ENCODE measurements at places on chromosomes 1 and 21.

GRCh38 chr21:37592496-37592895, 225.9 kb downstream of the DYRK1A start:
- no peak for DNase-seq

- peak; percentile 42 for DNase-seq
Observed at GRCh38 chr1:228802386-228803220, 67.3 kb downstream of the RHOU start.

GRCh38 chr1:30639881-30640452, 83.4 kb downstream of the MATN1 start:
- no peak for DNase-seq

GRCh38 chr1:225812488-225813213, 2.7 kb downstream of the EPHX1 start:
- DNase-seq = peak; percentile 34

GRCh38 chr1:233005156-233005555, 54.7 kb downstream of the NTPCR start:
- no peak for DNase-seq

- no peak for DNase-seq
Observed at GRCh38 chr1:59598120-59598440, 216.7 kb upstream of the HOOK1 start.

DNA sequence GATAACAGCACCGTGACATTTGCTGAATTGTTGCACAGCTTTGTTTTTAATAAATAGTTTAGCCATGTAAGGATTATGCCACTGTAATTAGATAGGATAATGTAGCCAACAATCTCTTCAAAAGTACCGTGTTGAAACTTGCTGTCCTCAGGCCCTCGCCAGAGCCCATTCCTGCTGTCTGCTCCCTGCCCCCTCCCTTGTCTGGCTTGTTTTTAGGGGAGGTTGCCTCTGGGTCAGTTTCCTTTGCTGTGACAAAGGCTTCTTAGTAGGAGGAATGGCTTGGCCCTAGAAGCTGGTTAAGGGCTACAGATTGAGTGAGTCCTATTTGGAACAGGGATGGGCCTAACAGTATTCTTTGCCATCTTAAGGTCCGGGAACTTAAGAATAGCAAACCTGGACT, 107.9 kb downstream of the LMO4 start:
- DNase-seq = no peak

DNA sequence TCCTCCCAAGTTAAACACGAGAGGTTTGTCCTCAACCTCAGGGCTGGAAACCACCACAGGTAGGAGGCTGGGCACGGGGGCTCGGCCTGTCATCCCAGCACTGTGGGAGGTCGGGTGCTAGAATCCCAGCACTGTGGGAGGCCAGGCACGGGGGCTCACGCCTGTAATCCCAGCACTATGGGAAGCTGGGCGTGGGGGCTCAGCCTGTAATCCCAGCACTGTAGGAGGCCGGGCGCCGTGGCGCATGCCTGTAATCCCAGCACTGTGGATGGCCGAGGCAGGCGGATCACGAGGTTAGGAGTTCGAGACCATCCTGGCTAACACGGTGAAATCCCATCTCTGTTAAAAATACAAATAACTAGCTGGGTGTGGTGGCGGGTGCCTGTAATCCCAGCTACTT, 6.7 kb upstream of the CDK11A start:
- DNase-seq = no peak

DNA sequence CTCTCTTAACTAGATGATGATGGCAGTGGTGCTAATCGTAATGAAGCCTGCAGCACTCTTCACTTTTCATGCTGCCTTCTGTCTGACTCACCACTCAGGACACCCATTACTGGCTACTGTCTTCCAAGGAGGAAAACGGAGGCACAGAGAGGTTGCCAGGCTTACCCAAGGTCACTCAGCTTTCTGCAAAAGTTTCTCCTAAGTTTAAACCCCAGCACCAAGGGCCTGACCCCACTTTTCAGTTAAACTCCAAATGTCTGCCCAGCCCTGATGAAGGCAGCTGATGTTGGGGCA, 78.1 kb upstream of the RUNX3 start:
- DNase-seq = no peak

DNA sequence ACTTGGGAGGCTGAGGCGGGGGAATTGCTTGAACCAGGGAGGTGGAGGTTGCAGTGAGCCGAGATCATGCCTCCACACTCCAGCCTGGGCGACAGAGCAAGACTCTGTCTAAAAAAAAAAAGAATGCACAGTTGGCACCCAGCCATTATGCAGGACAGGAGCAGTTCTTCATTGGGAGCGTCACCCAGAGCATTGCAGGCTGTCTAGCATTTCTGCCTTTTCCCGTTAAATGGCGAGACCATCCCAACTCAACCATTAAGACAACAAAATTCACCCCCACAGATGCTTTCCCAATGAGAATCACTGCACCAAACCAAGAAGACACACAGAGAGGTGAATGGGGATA, 105.8 kb downstream of the EDEM3 start:
- no peak for DNase-seq

DNA sequence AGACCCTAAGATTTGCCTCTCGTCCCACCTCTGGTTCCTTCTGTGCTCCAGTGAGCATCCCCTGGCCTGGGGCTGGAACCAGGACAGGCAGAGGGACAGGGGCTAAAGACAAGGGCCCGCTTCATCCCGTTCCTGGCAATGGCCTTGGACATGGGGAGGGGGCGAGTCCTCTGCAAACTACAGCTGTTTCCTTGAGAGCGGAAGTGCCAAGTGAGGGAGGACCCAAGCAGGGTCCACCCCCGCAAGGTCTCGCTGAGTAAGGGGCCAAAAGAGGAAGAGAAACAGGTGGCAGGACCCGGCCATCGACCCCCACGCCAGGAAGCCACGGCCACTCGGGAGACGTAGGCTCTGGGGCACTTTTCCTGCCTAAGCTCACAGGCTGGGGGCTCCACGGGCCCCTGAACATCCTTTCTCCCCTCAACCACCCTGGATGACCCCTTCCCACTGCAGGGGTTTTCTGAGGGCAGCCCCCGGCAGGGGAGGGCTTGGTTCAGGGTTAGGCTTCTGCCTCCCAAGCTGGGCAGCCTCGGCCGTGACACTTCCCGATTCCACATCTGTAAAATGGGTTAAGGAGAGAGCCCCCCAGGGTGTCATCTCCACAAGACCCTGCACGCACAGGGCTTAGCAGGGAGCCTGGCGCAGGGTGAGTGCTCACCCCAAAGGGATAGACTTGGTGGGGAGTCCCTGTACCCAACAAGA, 17.9 kb upstream of the PLEKHG5 start:
- DNase-seq = no peak

GRCh38 chr1:223844787-223845036, 1.0 kb downstream of the TP53BP2 start:
- no peak for DNase-seq

GRCh38 chr21:45329261-45330074, 41.8 kb upstream of the POFUT2 start:
- no peak for DNase-seq

- no peak for DNase-seq
Observed at GRCh38 chr1:41659903-41660302, 175.4 kb upstream of the EDN2 start.

GRCh38 chr1:166836733-166837132, 2.5 kb upstream of the POGK start:
- DNase-seq = no peak

- DNase-seq = no peak
Observed at GRCh38 chr1:29672416-29673227, 436.3 kb downstream of the PTPRU start.

GRCh38 chr1:167532964-167533824, 14.9 kb upstream of the CD247 start:
- no peak for DNase-seq

DNA sequence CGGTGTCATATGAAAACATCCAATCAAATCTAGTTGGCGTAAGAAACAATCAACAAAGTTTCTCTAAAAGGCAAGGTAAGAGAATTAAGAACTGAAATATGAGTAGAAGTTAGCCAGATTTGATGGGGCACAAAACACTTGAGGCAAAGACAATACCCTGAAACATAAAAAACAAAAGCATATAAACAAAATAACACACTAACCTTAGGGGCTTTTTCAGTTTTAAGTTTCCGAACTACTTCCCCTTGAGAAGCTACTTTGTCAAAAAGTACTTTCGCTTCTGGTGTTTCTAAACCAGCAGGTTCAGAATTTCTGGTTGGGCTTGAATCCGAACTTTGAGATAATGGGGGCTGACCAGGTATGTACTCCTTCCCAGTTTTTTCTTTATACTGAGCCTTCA, 57.9 kb downstream of the EPRS1 start:
- DNase-seq = no peak

DNA sequence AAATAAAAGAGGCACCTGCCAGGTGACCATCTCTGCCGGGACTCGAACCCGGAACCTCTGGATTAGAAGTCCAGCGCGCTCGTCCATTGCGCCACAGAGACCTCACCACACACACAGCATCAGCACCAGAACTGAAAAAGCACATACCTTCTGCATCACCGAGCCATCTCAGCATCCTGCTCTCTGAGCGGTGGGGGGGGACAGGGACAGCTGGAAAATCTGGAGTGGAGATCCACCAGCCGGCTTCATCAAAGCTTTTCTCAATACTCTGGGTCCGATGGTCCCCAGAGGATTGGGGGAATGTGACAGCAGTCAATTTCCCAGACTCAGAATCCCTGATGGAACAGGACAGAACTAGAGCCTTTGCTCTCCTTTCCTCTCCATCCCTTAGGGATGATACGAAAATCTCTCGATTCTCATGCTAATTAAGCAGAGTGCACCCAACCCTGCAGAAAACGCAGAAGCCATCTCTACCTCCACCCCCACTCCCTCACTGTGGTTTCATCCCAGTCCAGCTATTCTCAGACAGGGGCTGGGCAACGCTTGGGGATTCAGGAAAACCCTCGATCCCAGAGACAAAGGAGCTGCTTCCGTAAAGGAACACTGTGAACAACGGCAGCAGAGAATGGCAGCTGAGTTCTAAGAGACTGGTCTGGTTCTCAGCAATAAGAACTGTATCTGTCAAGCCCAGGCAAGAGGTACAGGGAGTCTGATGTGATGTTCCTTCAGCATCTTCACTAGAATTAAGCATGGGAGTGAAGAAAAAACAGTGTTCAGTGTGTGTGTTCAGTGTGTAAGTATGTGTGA, 29.6 kb upstream of the CADM3 start:
- peak; percentile 37 for DNase-seq

- DNase-seq = no peak
Observed at GRCh38 chr1:81583878-81584277, 216.9 kb upstream of the ADGRL2 start.

DNA sequence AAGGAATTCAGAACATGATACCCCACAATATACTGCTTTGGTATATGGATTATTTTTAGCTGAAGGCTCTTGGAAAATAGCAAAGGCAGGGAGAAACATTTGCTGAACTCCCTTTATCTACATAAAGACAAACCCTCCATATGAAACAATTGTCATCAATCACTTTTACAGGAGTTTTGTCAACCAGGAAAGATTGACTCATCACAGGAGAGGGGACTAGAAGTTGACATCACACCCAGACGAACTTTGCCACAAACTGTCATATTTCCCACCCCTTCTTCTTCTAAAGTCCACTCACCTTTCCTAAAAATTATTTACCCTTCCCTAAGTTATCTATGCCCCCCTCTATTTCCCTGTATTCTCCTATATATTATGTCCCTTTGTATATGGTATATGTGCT, 47.9 kb downstream of the RBM11 start:
- DNase-seq = no peak

DNA sequence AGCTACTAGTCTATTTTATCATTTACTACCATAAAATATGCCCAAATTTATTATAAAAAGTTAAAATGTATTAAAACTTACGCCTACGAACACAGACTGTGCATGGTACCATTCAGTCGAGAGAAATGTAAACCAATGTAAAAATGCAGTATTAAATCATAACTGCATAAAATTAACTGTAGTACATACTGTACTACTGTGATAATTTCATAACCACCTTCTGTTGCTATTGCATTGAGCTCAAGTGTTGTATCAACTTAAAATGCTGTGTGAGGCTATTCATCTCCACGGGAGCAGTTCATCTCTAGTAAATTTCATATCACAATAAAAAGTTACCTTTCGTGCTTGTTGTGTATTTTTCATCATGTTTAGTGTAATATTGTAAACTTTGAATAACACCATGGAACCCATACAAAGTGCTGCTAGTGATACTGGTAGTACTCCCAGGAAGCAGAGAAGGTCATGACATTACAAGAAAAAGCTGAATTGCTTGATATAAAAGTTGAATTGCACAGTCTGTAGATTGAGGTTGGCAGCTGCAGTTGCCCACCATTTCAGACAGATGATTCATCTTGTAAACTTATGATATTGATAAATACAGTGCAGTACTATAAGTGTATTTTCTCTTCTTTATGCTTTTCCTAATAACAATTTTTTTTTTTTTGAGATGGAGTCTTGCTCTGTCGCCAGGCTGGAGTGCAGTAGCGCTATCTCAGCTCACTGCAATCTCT, 19.0 kb upstream of the CENPF start:
- DNase-seq = no peak

DNA sequence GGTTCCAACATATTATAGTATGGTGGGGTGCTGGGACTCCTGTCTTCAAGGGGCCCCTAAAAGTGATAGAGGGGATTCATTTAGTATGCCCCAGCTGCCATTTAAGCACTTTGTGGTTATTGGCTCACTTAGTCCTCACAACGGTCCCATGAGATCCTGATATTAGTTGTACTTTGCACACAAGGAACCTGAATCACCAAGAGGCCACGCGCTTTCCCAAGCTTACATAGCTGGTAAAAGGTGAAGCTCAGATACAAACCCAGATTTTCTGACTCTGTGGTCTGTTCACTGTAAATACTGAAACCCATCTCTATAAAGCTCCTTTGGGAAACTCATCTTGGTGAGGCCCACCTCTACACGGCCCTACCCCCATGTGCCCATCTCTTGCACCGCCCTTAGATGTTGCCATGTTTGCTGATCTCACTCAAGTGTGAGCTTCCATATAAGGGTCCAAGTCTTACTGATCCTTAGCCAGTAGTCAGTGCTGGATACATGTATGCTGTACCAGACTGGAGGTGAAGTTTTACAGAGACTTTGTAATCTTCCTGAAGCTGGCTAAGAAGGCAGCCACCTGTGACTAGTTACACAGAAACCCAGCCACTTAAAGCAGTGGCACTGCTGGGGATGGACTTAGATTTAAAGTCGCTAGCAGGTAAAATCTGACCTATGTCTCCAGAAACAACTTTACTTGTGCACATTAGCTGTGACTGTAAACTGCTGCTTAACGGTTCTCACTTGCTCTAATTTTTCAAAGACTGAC, 124.4 kb upstream of the HOOK1 start:
- DNase-seq = no peak

DNA sequence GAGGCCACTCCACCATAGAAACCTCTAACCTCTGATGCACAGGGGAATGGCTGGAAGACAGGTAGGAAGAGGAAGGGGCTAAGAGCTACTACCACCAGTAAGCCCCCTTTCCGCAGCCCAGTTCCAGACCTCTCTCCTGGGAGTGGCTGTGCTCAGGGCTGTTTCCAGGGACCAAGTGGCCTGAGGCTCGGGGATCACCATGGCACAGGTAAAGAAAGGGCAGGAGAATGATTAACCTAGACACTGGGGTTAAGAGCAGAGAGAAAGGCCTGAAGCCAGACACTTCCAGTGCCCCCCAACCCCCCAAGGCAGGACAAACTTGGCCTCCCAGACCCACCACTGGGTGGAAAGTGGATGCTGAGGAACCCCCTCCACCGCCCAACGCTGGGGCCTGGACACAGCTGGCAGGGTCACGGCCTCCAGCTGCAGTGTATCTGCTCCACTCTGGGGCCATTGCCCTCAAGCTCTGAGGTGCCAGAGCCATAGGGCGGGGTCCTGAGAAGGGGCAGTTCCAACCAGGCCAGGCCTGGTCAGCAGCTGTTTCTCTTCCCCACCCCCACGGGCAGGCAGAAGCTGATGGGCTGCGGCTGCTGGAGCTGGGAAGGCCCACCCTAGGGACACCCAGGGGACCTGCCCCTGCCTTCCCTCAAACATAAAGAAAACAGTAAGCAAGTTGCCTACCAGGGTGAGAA, 2.6 kb downstream of the TAGLN2 start:
- peak; percentile 48 for DNase-seq
